ENCODE measurements at places on chromosomes 7 and 10.

DNA sequence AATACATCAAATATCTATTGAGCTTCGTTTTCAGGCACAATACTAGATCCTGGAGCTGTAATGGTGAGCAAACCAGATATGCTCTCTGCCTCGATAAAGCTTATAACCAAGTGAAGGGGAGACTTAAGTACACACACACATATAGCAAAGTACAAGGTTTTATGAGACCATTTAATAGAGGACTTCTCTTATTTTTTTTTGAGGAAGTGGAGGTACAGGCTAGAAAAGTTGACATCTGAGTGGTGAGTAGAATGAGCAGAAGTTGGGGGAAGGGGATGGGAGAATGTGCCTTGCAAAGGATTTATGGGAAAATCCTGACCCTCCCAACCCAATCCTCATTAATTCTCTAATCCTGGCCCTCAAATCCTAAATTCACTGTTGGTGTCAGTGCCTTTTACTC, 7.7 kb downstream of the CCDC136 start:
- no peak for DNase-seq

- DNase-seq, result no peak
Measured at GRCh38 chr10:112951359-112952281, 1.6 kb downstream of the TCF7L2 start.

DNA sequence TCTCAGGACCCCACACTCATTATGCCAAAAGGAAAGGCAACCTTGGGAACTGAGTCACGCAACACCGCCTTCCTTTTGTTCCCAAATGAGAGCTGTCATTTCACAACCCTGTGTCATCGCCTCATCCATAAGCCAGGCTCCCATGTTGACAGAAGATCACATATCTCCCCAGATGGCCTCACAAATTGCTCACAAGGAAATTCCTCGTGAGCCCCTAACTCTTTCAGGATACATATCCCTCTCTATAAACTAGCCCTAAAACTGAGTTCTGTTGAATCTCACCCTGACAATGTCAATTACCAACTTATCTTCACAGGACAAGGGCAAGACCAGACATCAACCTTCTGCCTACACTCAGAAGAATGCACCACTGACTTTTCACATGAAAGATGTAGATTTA, 22.6 kb downstream of the CCDC3 start:
- no peak for DNase-seq

GRCh38 chr10:52954407-52954806, 181.8 kb upstream of the MBL2 start:
- no peak for DNase-seq

GRCh38 chr7:47578579-47579270, 3.2 kb downstream of the TNS3 start:
- no peak for DNase-seq

- DNase-seq, result no peak
Measured at GRCh38 chr7:51501620-51502019, 185.0 kb upstream of the COBL start.

DNA sequence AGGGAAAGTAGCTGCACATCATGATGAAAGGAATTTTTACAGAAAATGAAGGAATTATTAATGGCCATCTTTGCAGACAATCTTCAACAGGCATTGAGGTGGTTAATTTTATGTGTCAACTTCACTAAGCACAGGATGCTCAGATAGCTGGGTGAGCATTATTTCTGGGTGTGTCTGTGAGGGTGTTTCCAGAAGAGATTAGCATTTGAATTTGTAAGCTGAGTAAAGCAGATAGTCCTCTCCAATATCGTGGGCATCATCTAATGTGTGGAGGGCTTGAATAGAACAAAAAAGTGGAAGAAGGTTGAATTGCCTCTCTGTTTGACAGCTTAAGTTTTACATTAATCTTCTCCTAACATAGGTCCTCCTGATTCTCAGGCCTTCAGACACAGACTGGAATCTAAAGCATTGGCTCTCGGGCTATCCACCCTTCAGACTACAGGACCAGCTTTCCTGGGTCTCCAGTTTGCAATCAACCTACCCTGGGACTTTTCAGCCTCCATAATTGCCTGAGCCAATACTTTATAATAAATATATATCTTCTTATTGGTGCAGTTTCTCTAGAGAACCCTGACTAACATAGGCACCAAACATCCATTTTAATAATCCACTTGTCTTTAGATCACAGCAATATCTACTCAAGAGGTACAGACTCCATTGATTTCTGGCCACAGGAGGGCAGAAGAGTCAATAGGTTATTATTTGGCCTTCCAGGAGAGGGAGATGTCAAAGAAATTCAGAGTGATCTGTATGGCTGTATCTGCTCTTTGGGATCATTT, 10.5 kb upstream of the CRPPA start:
- no peak for DNase-seq

DNA sequence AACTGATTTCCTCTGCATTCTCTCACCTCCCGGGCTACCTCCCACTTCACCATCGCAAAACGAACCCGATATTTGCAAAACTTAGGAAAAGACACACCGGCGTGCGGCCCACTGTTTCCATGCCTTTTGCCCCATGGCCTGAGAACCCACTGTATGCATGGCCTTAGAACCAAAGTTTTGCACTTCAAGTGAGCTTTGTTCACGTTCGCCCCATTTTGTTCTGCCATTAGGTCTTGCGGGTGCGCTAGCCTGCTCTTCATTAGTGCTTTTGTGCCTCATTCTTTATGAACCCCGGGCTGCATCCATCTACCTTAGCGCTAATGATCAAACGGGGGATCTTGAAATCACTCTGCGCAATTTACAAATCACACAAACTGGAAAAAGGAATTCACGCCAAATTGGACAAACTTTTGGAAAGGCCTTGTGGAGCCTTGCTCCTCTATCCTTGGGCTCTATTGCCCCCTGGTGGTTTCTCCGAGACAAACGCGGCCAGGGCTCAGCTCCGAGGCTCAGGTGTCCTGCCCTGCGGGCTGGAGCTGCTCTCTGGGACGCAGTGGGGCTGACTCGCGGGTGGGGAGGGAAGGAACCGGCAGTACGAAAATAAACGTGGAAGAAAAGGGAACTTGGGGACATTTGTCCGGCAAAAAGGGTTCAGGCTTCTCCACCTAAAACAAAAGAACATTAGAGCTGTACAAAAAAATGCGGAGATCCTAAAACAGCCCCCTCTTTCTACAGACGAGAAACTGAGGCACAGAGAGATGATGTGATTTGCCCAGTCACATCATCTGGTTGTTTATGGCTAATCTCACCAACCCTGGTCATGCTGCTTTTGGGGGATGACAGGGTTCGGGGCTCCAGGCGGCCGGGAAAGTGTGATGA, 300.4 kb upstream of the NFE2L3 start:
- DNase-seq, result peak; percentile 74

- DNase-seq, result no peak
Measured at GRCh38 chr10:124524991-124525653, 63.5 kb downstream of the LHPP start.

DNA sequence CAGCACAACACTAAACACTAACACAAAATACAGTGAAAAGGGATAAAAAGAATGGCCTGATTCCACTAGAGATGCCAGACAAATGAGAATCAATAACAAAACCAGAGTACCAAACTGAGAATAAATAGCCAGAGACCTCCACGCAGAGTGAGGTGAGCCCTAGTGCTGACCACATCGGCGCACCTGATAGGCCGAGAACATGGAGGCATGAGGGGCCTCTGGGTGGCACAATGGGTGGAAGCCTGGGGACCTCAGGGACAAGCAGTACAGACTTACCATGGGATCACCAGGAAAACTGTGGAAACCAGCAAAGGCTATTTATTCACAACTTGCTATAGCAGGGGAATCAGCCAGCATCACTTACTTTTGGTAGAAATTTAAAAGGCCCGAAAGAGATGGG, 1.8 kb upstream of the CSGALNACT2 start:
- no peak for DNase-seq

- DNase-seq, result no peak
Measured at GRCh38 chr7:151694828-151695580, 175.3 kb upstream of the RHEB start.

DNA sequence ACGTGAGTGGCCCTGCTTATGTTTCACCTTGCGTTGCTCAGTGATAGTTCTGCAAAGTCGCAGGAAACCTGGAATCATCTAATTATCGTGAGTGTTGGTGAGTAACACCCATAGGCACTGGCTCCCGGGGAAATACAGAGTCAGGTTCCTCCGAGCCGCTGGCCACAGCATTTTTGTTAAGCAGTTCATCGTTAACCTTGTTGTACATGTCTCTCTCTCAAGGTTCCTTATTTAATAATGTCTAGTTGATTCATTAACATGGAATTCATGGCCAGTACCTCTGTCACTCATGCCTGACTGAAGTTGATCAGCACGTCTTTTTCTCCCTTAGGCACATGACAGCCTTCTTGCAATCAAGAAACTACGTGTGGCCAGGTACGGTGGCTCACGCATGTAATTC, 3.1 kb upstream of the ZFAND2A start:
- DNase-seq, result no peak

DNA sequence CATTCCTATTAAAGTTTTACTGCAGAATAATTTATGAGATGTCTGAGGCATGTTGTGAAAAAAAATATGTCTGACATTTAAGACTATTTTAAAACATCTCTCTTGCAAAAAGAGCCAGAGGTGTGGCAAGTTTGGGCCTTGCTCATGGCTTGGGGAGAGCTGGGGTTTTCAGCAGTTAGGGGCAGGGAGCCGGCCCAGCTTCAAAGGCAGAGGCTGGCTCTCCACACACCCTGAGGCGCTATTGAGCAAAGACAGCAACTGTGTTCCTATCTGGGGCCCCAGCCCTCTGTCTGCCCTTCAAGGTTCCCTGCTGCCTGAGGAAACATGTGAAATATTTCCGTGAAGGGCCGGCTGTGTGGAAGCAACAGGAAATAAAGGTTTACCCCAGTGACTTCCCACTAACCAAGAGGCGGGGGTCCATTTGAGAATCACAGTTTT, 94.0 kb downstream of the SORBS1 start:
- peak; percentile 65 for DNase-seq

DNA sequence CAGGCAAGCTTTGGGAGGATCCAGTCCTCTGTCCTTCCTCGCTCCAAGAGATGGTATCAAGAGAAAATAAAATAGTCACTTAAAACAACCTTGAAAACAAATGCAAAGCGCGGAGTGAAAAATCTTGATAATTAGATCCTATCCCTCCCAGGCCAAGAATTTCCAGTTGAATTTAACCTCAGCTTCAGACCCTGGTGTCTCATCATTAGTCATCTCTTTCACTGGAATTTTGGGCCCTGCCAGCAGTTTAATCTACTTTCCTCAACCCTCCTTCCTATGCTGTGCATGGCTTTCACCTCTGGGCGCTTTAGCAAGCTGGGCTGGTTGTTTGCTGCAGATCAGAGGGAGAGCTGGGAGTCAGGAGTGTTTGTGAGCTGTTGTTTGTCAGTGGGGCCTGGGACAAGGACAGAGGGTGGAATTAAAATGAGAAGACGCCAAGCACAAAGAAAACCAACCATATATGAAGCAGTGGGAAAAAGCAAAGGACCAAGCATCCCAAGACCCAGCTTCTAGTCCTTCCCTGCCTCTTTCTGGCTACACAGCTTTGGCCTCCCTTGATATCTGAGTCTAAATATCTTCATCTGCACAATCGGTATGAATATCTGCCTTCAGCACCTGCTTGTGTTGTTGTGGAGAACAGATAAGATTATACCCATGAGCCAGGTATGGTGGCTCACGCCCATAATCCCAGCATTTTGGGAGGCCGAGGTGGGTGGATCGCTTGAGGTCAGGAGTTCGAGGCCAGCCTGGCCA, 13.5 kb downstream of the MYOF start:
- no peak for DNase-seq

DNA sequence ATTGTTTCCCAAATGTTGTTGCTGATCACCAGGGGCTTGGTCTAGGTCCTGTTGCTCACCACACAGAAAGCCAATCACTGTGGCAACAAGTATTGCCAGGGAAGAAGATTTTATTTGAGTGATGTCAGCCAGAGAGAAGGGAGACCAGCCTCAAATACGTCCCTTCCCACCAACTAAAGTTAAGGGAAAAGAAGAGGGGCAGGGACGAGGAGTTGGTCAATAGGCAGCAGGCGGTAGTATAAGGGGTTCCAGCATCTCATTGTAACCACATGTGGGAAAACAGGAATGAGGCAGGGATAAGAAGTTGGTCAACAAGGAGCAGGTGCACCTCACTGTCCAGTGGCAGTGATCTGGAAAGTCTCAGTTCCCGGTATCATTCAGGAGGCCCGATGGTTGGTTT, 138.9 kb upstream of the KCNMA1 start:
- DNase-seq, result no peak

DNA sequence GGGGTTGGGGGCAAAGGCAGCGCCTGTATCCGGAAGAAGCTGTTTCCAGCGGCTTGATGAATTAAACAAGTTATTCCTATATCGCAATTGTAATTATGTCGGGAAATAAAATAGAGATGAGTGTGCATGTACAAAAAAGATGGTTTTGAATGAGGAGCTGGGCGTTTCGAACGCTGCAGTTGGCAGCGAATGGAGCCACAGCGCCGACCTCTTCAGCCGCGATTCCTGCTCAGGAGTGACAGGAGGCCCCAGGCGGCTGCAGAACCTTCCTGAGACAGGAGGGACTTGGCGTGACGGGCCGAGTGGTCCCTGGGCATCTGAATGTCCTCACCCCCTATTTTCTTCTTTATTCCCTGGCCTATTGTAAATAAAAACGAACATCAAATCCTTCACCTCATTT, 184.9 kb downstream of the DNAJB6 start:
- no peak for DNase-seq

DNA sequence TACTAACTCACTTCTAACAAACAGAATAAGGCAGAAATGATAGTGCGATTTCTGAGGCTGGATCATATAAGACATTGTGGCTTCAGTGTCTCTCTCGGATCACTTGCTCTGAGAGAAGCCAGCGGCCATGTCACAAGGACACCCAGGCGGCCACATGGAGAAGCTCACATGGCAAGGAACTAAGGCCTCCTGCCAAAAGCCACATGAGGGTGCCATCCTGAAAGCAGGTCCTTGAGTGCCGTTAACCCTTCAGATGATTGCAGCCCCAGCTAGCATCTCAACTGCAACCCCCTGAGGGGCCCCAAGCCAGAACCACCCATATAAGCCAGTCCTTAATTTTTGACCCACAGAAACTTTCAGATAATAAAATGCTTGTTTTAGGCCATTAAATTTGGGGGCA, 6.9 kb upstream of the VDAC2 start:
- no peak for DNase-seq

DNA sequence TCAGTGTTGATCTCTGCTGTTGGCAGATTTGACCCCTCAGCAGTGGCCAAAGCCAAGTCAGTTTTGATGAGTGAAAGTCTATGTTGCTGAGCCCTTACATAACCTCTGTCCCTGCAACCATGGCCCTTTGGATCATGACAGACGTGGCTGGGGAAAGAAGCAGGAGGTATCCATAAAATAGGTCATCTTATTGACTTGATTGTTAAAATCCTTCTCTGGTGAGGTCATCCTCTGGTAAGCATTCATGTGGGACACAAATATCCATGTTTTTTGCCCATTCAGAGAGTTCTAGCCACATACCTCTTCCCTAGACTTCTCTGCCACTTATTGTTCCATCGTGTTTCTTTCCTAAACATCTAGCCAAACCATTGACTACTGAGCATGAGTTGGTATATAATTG, 251.9 kb upstream of the PTER start:
- no peak for DNase-seq

GRCh38 chr10:6951732-6952131, 371.7 kb upstream of the PRKCQ start:
- no peak for DNase-seq
